ENCODE measurements at places on chromosomes 7 and 10.

DNA sequence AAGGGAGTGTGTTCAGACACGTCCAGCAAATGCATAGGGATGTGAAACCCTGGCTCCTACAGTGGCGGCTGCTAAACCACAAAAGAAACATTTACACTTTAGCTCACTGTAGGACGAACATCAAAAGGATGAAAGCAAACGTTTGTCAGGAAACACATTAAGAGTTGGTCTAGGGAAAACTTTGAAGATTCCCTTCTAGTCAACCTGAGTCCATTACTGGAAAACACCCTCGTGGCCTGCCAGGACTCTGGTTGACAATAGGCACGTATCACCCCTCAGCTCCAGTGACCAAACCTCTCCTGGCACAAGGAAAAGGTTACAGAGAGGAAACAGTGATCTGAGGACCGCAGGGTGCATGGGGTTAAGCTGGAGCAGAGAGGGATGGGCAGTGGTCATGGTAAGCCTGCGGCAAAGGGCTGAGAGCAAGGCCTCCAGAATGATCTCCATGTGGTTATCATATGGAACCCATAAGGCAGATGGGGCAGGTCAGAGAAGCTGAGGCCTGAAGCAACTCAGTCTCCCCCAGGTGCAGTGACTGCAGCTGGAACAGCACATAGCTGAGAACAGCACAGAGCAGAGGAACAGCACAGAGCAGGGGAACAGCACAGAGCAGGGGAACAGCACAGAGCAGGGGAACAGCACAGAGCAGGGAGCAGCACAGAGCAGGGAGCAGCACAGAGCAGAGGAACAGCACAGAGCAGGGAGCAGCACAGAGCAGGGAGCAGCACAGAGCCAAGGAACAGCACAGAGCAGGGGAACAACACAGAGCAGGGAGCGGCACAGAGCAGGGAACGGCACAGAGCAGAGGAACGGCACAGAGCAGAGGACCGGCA, 49.9 kb downstream of the CHST15 start:
- no peak for DNase-seq

DNA sequence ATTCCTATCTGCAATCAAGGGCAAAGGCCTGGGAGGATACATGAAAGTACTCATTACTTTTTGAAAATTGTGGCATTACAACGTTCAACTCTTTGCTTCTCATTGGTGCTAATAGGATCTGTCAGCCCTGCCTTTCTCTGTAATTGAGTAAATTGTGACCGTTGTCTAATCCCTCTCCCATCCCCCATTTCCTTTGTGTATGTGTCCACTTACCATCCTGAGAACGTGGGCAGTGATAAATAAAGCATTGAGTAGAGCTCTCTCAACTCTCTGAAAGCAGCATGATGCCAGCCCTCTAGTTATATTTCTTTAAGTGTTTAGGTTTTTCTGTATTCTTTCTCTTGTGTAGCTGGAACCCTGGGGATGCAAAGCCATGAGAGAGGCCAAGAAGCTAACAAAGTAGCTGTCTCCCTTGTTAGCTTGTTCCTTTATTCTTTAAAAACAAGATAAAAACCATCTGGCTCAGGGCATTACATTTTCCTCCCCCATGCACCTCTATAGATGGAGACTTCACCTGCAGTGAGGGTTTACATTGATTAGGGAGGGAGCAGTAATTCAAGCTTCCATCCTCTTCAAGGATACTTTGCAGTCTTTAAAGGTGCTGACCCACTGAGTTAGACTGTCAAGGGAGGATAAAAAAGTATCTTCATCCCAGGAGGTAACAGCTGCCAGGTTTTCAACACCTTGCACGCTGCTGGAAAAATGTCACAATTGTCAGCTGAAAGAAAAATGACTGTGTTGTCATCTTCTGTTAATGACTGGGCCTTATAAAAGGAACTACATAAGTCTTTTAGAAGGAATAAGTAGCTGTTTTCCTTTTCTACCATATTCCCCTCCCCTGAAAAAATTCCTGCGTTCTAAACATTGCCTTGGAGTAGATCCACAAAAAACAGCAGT, 112.3 kb downstream of the BTRC start:
- no peak for DNase-seq

DNA sequence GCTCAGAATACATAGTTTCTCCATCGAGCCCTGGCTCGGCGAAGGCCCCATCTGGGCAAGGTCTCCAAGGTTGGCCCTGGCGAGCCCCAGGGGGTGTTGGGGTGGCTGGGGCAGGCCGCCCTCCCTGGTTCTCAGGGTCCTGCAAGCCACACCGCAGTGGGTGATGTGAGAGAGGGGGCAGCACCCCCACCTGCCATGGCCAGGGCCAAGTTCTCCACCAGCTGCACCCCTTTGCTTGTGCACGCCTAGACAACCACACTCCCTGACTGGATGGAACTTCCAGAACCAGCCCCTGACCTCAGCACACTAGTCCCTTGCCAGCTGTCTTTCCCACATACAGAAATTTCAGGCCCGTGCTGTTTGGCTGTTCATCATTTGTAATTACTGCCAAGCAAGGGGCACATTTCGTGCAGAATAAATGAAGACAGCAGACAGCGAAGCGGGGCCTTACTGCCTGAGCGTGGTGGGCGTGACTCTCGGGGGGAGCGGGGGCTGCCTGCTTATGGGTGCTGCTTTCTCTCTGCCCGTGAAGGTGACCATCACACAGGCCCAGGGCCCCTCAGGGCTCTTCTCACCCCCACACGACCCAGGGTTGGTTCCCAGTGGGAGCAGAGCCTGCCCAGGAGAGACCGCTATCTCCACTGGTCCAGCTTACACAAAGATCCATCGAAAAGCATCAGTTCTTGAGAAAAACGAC, 85.9 kb downstream of the ADARB2 start:
- no peak for DNase-seq

GRCh38 chr7:55075464-55076021, 56.7 kb downstream of the EGFR start:
- no peak for DNase-seq

- DNase-seq = no peak
Measured at GRCh38 chr7:158271646-158272045, 316.0 kb downstream of the PTPRN2 start.
